ENCODE measurements at places on chromosomes 2 and 18.

DNA sequence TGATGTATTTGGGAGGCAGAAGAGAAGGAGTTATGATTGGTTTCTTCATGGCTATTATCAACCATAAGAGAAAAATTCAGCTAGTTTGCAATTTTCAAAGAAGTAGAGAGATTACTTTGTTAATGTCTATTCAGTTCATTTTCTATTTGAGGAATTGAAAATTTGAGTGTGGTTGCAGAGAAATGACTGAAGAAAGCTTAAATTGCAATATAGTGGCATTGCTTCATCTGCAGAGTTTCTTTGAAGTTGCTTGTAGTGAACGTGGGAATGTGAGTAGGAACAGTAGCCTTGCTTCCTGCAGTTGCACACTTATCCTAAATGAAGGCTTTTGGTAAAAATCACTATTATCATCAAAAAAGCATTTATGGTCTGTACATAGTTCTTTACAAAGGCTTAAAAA lies 14.7 kb upstream of the CYRIA start:
- no peak for DNase-seq

GRCh38 chr2:112110966-112111365 lies 27.2 kb upstream of the FBLN7 start:
- no peak for DNase-seq

DNA sequence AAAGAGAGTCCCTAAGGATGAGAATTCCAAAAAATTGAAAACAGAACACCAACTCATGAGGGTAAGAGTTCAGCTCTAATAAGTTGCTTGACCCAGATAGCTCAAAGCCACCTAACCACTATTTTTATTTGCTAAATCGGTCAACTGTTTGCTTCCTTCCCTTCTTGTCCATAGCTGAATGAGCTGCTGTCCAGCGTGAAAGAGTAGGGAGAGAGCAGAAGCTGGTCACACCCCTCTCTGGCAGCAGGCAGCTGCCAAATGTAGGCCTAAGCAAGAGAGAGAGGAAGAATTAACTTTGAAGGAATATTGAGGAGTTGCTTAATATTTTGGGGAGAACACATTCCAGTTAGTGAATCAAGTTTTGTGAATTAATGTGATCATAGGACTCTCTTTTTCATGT lies 25.9 kb downstream of the AQP4 start:
- DNase-seq = no peak

- DNase-seq = no peak
These were observed 285.5 kb downstream of the PHLPP1 start for GRCh38 chr18:63000839-63001238.

- no peak for DNase-seq
These were observed 64.8 kb upstream of the PID1 start for GRCh38 chr2:229335877-229336346.

DNA sequence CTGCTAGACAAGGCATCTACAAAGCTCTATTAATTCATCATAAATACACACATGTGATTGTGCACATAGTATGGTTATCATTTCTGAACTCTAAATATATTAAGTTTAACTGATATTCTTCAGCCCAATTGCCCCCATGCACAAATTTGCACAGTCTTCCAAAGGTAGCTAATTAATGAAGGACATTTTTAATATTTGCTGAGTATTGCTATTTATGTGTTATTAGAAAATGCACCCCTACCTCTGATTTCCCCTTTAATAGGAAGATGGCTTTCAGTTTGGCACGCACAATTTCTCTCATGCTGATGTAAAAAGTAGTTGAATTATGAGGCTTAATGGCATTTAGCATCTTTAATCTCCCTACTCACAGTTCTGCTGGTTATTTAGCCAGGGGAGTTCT lies 242.1 kb downstream of the DCC start:
- DNase-seq = no peak

- DNase-seq = no peak
These were observed 9.2 kb upstream of the CCDC141 start for GRCh38 chr2:179059026-179059700.

GRCh38 chr2:106886916-106887758 lies 1.2 kb upstream of the ST6GAL2 start:
- no peak for DNase-seq

GRCh38 chr2:18445433-18446320 lies 114.8 kb downstream of the RDH14 start:
- DNase-seq = no peak

GRCh38 chr2:181937473-181937872 lies 45.9 kb downstream of the ITPRID2 start:
- DNase-seq = no peak

GRCh38 chr2:231597014-231597611 lies 4.4 kb downstream of the TEX44 start:
- DNase-seq = no peak

GRCh38 chr2:56671973-56672569 lies 488.3 kb downstream of the CCDC85A start:
- no peak for DNase-seq

- no peak for DNase-seq
These were observed 487.2 kb upstream of the GCFC2 start for GRCh38 chr2:76197842-76198448.

DNA sequence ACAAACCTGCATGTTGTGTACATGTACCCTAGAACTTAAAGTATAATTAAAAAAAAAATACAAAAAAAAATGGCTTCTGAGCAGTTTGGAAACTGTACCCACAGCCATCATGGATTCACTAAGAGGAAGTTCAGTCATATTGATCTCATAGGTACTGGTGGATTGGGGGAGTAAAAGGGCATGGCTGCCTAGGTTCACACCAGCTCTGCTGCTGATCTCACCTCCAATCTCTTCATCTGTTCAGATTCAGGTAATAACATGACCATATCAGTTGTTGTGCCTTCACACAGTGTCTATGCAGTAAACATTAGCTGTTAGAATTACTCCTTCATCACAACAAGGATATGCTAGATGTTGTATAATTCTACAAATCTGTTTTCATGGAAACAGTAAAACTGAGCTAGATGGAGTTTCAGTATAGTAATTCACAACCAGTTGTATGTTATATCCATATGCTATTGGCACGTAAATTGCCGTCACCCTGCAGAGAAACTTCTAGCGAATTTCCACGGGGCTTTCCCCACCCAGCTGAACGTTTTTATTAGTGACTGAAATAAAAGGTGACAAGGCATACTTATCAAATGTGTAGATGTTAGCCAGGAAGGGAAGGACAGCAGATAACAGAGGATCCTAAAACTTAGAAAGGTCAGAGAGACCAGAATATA lies 59.3 kb upstream of the ITM2C start:
- no peak for DNase-seq

DNA sequence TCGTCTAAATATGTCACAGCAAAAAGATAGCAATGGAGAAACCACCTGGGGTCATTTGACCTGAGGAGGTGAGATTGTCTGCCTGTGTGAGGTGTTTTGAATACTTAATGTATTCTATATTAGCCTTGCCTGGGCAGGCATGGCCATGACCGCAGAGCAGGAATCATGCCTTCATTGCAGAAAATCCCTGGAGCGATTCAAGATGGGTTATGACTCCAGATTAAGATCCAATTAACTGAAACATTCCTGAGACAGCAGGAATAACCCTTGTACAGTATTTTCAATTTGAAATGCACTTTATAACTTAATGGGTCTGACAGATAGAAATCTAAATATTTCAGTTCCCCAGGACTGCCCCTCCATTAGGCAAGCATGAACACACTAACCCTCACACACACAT lies 227.3 kb upstream of the RAB6C start:
- DNase-seq = no peak

- DNase-seq = no peak
These were observed 17.7 kb upstream of the GALM start for GRCh38 chr2:38648107-38648761.

DNA sequence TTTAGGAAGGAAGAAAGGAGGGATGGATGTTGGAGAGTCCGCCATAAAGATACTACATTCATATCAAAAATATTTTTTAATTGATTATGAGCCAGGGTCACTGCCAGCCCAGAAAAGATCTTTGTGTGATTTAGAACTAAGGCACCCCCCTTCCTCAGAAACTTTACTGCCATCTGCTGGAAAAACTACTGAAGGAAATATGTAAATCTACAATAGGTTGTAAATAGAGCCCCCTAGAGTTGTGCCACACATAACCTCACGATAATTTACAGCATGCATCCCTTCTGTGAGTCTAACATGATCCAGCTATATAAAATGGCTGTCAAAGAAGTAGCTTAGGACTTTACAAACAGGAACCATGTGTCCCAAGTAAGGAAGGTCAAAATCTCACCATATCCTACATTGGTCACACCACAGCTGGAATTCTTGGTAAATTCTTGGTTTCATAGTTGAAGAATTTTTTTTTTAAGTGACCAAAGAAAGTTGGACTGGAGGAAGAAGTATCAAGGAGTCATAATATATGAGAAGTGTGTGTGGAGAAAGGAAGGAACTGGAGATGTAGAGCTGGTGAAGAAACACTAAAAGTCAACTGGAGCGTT lies 152.5 kb downstream of the CYP26B1 start:
- DNase-seq = no peak

DNA sequence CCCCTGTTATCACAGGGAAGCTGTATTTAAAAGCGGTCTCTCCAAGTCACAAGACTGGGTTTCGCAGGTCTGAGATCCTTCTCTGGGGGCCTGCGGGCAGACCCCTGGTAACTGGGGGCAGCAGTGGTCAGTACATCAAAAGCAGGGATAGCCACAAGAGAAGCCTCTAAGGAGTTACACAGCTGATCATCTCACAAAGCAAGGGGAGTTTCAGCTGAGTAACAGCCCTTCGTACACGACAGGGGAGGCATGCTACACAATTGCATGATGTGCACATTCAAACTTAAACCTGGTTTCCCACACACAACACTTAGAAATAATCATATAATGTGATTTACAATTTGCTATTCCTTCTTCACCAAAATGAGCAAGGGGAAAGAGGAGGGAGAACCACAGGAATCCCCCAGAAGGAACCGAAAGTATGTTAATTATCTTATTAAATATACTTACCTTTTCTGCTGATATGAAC lies 87.5 kb downstream of the TMEM131 start:
- no peak for DNase-seq

- DNase-seq = no peak
These were observed 14.5 kb downstream of the KCNS3 start for GRCh38 chr2:17892770-17893534.

DNA sequence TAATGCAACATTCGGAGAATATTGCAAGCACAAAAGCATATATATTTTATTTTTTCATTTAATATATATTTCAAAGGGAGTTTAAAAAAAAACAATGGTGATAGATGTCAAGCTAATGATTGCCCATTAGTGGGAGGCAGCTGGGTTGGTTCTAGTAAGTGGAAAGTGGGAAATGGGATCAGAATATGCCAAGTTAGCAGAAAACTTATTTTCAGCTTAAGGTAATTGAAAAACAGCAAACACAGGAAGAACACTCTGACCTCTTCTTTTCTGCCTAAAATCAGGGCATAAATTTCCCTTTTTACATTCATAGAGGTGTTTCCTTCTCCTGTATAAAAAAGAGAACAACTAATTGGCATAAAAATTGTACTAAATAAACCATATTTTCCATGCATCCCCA lies 535.3 kb upstream of the SYT4 start:
- no peak for DNase-seq

DNA sequence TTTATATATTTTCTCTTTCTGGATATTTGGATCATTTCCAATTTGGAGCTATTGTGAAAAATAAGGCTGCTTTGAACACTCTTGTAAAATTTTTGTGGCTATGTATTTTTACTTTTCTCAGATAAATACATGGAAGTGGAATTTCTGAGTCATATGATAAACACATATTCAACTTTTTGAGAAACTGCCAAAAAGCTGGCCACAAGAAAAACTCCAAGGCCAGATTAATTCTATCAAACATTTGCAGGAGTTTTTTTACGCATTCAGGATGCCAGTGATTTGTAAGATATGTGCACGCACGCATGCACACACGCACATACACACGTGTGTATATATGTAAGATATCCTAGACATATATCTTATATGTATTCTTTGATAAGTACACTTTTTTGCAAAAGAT lies 477.5 kb upstream of the SPHKAP start:
- no peak for DNase-seq

GRCh38 chr2:79945653-79946445 lies 358.7 kb downstream of the LRRTM1 start:
- no peak for DNase-seq

- no peak for DNase-seq
These were observed 36.4 kb downstream of the PKDCC start for GRCh38 chr2:42084231-42084671.

GRCh38 chr2:167697948-167698347 lies 549.4 kb downstream of the STK39 start:
- DNase-seq = no peak

- no peak for DNase-seq
These were observed 75.2 kb upstream of the NRP2 start for GRCh38 chr2:205607146-205607545.

- DNase-seq = no peak
These were observed 76.7 kb downstream of the PTGR3 start for GRCh38 chr18:75132098-75132870.

GRCh38 chr2:163856941-163857340 lies 121.1 kb upstream of the FIGN start:
- DNase-seq = no peak

Data from activated CD4-positive, alpha-beta T cell treated with anti-CD3 and anti-CD28 coated beads, Interleukin-2, amount 50 U/mL, for 24 hours (primary cell).